ENCODE measurements at places on chromosomes 4 and X.

DNA sequence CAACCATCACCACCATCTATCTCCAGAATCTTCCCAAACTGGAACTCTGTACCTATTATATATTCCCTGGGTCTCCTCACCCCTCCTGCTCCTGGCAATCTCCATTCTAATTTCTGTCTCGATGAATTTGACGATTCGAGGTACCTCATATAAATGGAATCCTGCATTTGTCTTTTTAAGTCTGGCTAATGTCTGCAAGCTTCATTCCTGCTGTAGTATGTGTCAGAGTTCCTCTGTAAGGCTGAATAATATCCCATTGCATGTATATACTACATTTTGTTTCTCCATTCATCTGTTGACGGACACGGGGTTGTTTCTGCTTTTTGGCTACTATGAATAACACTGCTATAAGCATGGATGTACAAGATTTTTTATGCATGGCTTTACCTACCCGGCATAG, 19.5 kb downstream of the PRKG2 start:
- no peak for DNase-seq

DNA sequence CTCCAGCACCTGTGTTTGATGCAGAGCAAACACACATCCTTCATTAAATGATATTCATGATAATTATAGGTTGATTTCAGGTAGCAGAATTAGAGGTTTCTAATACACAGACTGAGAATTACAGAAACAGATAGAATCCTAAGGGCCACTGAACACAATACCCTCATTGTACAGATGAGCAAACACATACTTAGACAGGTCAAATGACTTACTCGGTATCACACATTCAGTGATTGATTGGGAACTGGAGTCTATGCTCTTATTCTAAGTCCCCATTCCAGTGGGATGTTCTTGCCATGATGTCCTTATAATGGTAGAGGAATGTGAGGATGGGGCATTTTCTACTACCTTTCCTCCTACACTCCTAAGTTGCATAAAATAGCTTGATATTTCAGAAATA, 70.8 kb downstream of the DCAF8L1 start:
- no peak for DNase-seq

DNA sequence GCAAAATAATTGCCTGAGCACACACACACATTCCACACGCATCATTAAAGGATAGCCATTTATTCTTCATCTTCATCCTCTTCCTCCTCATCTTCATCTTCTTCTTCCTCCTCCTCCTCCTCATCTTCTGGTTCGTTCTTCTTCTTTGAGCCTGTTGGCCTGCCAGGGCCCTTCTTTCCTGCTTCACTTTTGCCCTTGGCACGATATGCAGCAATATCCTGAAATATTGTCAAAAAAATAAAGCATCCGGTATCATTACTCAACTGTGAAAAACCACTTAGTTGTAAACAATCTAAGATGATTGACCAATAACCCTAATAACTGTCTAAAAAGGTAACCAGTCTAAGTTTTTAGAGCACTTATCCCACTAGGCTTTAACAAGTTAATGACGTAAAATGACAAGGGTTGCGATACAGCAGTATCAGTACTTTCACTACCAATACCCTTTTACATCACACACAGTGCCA, 2.1 kb downstream of the HMGB2 start:
- DNase-seq, result no peak

DNA sequence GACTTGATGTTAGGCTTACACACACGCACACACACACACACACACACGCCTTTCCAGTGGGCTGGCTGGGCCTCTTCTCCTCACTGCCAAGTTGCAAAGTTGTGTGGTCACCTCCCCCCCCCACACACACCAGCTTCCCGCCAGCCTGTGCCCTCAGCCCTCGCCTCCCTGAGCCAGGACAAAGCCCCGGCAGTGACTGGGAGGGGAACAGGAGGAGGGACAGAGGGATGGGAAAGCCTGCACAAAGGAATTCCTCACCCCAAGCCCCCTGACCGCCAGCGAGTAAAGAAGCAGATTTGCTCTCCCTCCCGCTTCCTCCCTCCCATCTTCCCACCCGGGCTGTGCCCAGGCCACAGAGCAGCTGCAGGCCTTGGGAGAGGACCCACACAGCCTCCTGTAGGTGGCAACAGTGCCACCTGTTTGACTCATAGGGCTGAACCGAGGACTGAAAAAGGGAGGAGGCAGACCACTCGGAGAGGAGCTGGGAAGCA, at the start of gene GDPD2:
Gene GDPD2 (plus strand): TSS at position 464 of the 491 bp plus-strand sequence. CDS start 1,671 bp downstream, outside the sequence.
- peak; percentile 87 for DNase-seq

GRCh38 chr4:53313510-53313909, 52.4 kb downstream of the SCFD2 start:
- DNase-seq, result no peak

GRCh38 chr4:152896811-152897210, 39.3 kb upstream of the FHDC1 start:
- DNase-seq, result no peak

GRCh38 chr4:175970724-175971123, 94.9 kb upstream of the WDR17 start:
- no peak for DNase-seq

DNA sequence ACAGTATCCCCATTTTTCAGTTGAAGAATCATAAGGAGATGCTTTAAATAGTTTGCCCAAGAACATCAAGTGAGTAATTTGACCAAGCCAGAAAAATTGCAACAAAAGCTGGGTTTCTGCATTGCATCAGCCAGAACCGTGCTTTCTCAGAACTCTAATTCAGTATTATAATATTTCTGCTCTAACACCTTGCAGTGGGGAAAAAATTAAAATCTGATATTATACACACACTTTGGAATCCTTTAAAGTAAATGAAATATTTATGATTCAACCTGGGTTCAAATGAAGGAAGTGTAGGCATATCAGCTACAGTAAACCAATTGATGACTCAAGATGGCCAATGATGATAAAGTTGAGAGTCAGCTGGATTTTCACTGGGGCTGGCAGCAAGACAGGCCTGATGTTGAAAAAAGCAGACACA, 387.6 kb upstream of the ZFP42 start:
- no peak for DNase-seq

DNA sequence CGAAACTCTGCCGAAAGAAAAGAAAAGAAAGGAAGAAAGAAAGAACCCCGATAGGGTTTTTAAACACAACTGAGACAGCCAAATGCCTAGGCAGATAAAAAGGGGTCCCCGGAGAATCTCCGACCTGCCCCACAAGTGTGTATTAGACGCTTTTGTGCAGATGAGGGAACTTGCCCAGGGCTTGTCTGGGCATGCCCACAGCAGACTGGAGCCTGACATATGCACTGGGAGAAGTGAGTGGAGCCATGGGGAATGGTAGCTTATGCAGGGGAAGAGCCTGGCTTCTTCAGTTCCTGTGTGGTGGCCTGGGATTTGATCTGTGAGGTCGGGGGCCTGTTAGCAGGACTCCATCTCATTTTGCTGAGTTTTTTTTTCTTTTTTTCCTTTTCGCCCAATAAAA, 199.0 kb downstream of the GPC3 start:
- DNase-seq, result no peak

DNA sequence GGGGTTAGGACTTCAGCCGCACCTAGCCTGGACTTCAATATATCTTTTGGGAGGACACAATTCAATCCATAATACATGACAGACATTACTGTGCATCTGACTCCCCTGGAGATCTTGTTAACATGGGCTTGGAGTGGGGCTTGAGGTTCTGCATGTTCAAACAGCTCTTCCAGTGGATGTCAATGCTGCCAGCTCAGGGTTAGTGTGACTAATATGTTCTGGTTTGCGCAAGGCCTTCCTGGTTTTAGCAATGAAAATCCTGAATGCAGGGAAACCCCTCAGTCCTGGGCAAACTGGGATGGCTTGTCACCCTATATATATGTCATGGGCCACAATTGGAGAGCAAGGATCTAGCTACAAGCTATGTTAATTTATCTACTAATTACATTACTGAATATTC, 2.7 kb upstream of the TSPAN7 start:
- no peak for DNase-seq

GRCh38 chrX:23799469-23800065, 16.6 kb downstream of the SAT1 start:
- no peak for DNase-seq

- no peak for DNase-seq
Observed at GRCh38 chr4:65344278-65344825, 325.9 kb downstream of the EPHA5 start.

GRCh38 chr4:123706973-123707372, 310.4 kb downstream of the SPRY1 start:
- DNase-seq, result no peak

GRCh38 chr4:147247579-147247978, 233.3 kb upstream of the EDNRA start:
- DNase-seq, result no peak

- DNase-seq, result no peak
Observed at GRCh38 chr4:26953366-26953765, 92.7 kb downstream of the STIM2 start.

DNA sequence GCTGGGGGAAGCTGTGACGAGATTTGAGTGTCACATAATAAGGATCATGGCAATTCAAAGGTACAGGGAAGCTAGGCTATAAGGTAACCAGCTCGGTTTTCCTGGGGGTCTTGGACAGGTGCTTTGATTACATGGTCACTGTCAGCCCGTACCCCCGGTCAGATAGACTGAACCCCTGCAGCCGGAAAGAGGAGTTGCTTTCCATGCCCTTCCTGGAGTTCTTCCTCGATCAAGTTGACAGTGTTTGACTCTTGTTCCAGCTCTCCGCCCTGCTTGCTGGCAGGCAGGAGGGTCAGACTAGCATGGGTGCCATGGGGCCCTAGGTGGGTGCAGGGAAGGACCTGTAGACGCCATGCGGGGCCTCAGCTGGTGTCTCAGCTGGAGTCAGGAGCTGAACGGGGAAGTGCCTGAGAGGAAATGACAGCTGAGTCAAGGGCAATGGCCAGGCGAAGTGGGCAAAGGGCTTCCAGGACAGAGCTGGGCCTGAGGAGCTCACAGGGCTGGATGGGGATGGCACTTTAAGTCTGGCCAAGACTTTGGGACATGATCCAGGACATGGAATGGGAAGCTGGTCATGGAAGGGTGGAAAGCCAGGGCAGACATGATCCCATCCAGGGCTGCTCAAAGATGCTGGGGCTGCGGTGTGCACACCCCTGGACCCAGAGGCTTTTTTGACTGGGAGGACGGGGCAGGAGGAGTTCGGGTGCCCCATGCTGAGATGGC, 1.6 kb downstream of the TMEM187 start:
- DNase-seq, result no peak

DNA sequence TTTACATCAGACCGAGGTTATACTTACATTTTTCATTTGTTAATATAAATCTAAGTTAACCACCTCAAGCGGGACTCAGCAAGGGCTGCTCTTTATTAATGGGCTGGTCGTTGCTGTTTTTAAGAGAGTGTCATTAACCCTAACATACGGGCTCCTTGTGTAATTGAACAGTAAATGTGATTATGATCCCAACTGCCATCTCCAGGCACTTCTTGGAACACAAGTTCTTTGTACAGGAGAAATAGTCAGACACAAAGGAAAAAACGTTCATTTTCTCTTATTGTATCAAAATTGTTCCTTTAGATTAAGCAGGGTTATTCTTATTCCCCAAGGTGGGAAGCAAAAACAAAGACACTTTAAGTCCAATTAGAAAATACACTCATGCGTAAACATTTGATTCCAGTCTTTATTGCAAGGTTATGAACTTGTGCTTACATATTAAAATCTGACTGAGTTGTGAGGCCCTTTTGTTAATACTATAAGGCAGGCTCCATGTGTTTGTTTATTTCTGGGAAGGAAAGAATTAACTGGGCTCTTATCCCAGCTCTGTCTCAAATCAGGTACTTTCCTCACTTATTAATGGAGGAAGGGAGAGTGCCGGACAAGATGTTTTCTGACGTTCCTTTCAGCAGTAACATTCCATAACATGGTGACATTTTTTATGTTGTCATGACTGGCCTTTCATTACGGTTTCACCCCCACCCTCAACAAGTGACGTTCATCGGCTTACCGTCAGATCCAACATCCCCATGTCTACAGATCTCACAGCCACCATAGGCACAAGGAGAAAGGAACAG, 95.9 kb downstream of the RASL11B start:
- no peak for DNase-seq

DNA sequence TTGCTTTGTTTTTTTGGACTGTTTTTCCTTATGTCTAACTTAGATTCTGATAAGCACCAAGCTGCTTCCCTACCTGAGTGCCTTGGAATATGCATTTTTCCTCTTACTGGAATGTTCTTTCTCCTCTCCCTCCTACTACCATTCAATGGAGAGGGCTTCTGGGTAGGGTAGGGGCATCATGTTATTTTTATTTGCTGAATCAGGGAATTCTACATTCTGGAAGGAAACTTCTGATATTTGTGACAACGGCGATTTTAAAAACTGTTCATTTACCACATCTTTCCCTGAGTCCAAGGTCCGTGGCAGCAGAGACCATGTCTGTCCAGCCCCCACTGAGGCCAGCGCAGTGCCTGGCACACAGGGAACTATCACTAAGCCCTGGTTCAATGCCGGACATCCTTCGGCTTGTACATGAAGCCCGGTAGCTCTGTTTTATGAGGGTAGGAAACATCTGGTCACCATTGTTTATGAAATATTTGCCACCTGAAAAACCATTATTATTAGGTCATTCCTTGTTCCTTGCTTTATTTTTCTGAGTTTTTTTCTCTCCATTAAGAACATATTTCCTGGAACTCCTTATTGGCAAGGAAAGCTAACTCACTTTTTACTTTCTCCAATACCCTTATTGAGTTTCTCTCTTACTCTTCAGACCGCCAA, 57.0 kb downstream of the PALLD start:
- DNase-seq, result no peak

GRCh38 chrX:155505296-155505695, 46.9 kb upstream of the F8A3 start:
- DNase-seq, result no peak

- no peak for DNase-seq
Observed at GRCh38 chr4:184861047-184861446, 35.3 kb upstream of the ACSL1 start.

DNA sequence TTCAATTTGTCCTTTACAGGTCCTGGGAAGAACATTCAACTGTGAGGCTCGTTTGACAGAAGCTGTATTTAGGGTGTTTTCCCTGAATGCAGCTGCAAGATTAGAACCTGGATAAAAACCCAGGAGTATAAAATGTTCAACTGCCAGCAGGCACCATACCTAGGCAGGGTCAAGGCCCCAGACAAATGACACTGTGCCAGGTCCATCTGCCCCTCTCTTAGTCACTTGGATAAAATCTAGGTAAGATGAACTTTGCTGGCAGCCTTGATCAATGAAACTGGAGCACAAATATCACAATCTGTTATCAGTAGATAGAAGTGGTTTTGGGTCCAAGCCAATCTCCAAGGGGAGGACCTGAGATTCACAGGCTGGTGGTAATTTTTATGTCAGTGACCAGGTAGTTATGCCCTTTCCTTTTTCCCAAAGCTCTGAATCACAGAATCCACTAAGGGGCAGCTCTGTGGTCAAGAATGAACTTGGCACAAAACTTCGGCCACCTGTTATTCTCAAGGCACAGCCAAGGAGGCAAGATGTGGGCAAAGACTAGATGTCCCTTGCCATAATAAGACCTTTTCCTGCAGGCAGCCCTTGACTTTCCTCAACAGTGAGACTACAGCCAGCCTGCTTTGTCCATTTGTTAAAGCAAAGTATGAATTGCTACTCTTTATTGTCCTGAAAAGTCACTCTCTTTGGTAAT, 501.0 kb downstream of the PPARGC1A start:
- no peak for DNase-seq

- DNase-seq, result no peak
Observed at GRCh38 chrX:41960142-41960541, 36.8 kb upstream of the CASK start.
